Naive thymus-derived CD4-positive, alpha-beta T cell (primary cell): ENCODE measurements at places on chromosomes 3 and 15. TPM values are rescaled to one million over a fixed set of nuclear protein-coding genes. Genes with fewer than 3 reads are reported as not detected.

The NANOGP8 gene
- polyA plus RNA-seq, result not detected

DNA sequence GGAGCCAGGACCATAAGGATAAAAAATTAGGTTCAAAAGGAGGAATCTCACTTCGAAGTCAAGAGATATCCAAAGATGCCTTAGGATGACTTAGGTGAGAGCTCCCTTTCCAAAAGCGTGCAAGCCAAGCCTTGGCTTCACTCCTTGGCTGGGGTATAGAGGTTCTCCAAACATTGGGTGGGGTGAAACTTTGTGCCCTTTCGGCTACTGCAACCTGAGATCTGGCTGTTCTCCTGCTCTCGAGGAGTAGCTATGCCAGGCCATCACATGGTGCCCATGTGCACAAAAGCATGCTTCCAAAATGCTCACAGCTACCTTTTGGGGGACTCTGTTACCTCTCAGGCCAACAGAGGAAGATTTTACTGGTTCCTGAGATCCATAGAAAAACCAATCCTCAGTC, 373.8 kb downstream of the EPHB1 start:
- no peaks in the 10 kb centered on the region for H3K4me1 ChIP-seq
- no peaks in the 10 kb centered on the region for H3K36me3 ChIP-seq

DNA sequence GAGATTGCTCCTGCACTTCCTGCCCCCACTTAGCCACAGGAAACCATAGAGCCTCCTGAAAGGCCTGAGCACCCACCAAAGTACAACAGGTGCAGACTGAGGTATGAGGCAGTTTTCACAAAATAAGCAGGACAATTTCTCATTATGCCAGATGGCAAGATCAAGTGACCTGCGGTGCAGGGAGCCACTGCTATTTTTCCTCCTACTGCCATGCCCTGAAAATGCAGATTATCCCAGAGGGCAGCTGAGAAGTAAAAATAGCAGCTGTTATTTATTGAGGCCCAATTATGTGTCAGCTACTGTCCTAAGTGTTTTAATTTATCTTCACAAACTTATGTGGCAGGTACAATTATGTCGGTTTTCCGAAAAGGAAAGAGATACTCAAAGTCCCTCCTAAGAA, 209.5 kb upstream of the ST8SIA2 start:
- H3K27me3 ChIP-seq, result no peaks in the 10 kb centered on the region
- no peak overlapping the region for H3K27ac ChIP-seq
- H3K36me3 ChIP-seq, result no peaks in the 10 kb centered on the region
- H3K4me3 ChIP-seq, result no peak overlapping the region
- H3K4me1 ChIP-seq, result no peaks in the 10 kb centered on the region

The COL7A1 gene
- not detected for polyA plus RNA-seq

The RTP1 gene
- not detected for polyA plus RNA-seq

DNA sequence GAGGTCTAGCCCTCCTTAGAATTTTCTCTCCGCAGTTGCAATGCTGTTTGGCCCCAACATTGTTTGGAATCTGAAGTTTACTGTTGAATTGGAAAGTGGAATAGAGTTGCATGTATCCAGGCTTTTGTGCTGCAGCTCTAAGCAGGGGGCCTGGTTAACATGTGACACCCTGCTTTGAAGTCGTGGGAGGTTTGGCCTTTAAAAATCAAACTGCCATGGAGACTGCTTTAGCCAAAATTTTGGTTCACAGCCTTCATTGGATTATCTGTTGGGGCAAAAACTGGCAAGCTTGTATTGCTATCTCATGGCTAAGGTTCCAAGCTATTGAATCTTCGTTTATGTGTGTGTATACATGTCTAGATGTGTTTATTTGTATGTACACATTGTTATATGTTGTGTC, 15.8 kb downstream of the CYP11A1 start:
- no peak for DNase-seq
- H3K36me3 ChIP-seq, result no peaks in the 10 kb centered on the region
- no peak overlapping the region for H3K4me3 ChIP-seq
- no peaks in the 10 kb centered on the region for H3K4me1 ChIP-seq
- H3K27me3 ChIP-seq, result no peaks in the 10 kb centered on the region
- no peak overlapping the region for H3K27ac ChIP-seq

- no peak overlapping the region for H3K27ac ChIP-seq
- H3K4me3 ChIP-seq, result no peak overlapping the region
- no peak for DNase-seq
- no peaks in the 10 kb centered on the region for H3K36me3 ChIP-seq
- H3K4me1 ChIP-seq, result no peaks in the 10 kb centered on the region
- H3K27me3 ChIP-seq, result no peaks in the 10 kb centered on the region
Measured at GRCh38 chr15:47806008-47806407, 88.7 kb downstream of the SEMA6D start.

DNA sequence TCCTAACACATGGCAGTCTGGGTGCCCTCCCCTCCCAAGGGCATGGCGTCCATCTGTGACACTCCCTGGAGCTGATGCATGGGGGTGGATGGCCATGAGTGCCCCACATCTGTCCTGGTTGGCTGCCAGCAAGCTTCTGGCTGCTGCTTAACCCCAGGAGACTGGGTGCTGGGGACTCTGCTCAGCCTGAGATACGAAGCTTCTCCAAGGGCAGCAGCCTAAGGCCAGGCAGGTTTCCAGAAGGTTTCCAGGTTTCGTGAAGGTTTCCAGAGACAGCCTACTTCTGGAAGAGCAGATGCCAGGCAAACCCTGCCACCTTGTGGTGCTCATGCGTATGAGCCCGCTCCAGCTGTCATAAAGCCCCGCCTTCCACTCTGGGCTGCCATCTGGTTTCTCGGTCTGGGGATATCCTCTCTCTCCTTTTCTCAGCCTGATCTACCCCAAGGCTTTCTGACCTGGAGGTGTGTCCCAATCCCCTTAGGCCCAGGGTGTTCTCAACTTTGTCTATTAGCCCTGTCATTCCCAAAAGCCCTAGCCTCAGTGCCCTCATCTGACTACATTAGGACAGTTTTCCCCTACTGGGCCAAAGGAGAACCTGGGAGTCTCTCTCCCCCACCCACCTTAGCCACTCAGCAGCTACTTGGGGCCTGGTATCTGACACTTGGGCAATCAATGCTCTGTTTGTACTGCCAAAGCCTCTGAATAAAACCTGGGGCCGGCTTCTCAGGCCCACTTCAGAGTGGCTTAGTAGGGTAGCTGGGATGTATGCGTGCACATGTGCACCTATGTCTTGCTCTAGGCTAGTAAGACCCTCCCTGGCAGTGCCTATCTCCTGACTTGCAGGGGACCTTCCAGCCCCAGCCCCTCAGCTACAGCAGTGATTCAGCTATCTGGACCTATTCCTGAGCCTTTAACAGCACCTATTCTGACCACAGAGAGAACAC, 12.0 kb downstream of the MRPL46 start:
- DNase-seq, result no peak
- H3K36me3 ChIP-seq, result peaks cover 10% of the 10 kb centered on the region
- no peak overlapping the region for H3K27ac ChIP-seq
- no peak overlapping the region for H3K4me3 ChIP-seq
- H3K27me3 ChIP-seq, result no peaks in the 10 kb centered on the region
- no peaks in the 10 kb centered on the region for H3K4me1 ChIP-seq
